CD4-positive, alpha-beta T cell treated with Interleukin-15 for 1 hour (primary cell): ENCODE measurements at places on chromosomes 12 and 14.

DNA sequence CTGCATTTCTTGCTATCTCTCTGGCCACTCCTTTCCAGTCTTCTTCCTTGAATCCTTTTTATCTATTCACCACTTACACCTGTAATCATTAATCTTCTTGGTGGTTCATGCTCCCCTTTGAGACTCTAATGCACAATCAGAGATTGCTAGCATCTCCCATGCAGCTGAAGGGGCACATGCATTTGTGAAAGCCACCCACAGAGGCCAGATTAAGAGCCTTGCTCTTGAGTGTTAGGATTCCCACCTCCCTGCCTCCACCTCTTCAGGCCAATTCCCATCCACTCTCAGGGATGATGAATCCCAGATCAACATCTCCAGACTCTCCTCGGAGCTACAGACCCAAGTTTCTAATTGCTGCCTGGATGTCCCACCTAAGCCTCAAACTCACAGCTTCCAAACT lies 19.4 kb upstream of the KRT18 start:
- no peak for DNase-seq

DNA sequence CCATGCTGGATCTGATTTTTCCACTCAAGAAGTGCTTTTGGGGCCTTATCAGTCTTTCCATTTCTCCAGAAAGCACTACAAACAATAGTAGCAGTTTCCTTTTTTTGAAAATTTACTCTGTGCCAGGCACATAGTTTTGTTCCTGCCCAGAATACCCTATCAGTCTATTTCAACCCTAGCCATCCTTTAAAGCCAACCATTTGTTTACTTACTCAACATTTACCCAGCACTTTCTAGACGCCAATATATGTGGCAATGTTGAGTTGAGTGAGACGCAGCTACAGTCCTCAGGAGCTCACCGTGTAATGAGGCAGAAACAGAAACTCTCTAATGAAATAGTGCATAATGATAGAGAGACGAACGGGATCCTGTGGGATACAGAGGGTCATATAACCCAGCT lies 32.9 kb upstream of the CHST11 start:
- DNase-seq: no peak

GRCh38 chr14:100239211-100239839 lies 381 bp downstream of the YY1 start:
- no peak for DNase-seq

DNA sequence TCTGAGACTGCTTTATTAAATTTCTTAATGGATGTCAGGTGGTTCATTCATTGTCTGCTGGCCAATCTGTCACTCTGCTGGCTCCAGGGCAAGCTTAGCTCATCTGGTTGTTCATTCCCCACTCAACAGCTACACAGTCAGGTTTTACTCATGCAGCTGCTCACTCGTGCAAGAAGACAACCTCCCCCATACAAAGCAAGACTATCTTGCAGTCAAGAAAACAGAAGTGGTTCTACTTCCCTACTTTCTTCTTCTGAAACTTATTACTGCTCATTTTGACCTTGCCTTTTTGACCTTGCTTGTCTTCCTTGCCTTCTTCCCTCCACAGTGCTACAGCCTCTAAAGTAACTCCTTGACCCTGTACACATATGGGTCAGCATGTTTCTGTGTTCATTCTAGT lies 277.9 kb downstream of the SSPN start:
- peak; percentile 43 for DNase-seq

DNA sequence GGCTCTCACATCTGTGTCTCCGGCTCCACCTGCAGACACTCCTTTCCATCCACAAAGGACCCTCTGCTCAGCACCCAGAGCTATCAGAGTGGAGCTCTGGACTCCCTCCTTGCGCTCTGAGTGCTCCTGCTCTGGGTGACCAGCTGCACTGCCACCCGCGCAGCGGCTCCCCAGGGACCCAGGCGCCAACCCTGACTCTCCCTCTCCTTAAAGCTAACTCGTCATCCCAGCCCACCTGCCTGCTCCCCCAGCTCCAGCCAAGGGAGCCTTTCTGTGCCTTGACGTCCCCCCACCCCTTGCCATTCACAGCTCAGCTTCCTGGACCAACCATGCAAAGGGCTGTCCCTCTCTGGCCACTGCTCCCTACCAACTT lies 99.0 kb downstream of the SETD3 start:
- DNase-seq: no peak

DNA sequence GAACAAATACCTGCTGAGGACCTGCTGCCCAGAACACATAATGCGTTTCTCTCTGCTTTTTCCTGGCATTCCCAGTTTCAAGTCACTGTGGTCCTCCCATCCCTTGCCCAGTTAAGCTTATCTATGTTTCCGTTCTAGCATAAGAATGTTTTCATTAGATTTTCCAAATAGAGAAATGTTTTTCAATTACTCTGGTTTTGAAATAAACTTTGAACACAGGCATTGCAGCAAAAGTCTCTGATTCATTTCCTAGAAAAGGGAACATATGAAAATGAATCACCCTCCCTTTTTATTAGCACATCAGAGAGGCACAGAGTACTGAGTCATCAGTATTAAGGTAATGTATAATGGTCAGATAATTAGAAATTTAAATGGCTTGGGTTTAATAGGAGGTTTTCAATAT lies 201.1 kb upstream of the TMEM260 start:
- no peak for DNase-seq

GRCh38 chr14:91573894-91574837 lies 64.1 kb upstream of the PPP4R3A start:
- peak; percentile 75 for DNase-seq

GRCh38 chr14:36462890-36463289 lies 57.1 kb downstream of the NKX2-1 start:
- no peak for DNase-seq

GRCh38 chr14:96002498-96002884 lies 36.7 kb upstream of the C14orf132 start:
- DNase-seq: no peak

GRCh38 chr12:1855241-1855640 lies 34.9 kb downstream of the LRTM2 start:
- no peak for DNase-seq

- no peak for DNase-seq
Observed at GRCh38 chr12:8596561-8596960, 16.1 kb downstream of the AICDA start.

GRCh38 chr14:36512585-36513003 lies 7.4 kb downstream of the NKX2-1 start:
- no peak for DNase-seq

GRCh38 chr12:24705216-24705615 lies 243.7 kb downstream of the BCAT1 start:
- no peak for DNase-seq

DNA sequence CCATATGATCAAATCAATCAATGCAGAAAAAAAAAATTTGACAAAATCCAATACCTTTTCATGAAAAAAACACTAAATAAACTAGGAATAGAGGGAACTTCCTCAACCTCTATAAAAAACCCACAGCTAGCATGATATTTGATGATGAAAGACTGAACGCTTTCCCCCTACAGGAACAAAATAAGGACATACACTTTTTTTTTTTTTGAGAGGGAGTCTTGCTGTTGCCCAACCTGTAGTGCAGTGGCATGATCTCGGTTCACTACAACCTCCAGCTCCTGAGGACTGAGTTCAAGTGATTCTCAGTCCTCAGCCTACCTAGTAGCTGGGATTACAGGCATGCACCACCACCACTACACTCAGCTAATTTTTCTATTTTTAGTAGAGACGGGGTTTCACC lies 17.9 kb upstream of the CAMKK2 start:
- no peak for DNase-seq

- no peak for DNase-seq
Observed at GRCh38 chr12:12563290-12563928, 746 bp upstream of the DUSP16 start.

DNA sequence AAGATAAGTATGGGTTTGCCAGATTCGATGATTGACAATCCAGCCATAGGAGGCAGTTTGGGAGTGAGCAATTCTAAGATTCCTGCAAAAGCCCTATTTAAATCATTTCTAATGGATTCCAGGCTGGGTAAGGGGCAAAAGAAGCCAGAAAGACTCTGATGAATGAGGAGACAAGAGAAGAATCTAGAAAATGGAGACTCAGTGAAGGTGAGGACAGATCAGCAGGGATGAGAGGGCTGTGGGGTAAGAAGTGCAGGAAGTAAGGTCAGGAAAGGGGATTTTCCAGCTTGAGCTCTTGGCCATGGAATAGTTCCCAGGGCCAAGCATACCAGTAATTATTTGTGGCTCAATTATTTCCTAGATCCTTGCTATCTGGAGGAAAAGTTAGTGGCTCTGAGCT lies 87.3 kb downstream of the TMX1 start:
- DNase-seq: no peak

- no peak for DNase-seq
Observed at GRCh38 chr12:39138268-39138667, 232.9 kb upstream of the CPNE8 start.

GRCh38 chr14:103074729-103075367 lies 9.2 kb upstream of the LBHD2 start:
- peak; percentile 41 for DNase-seq

DNA sequence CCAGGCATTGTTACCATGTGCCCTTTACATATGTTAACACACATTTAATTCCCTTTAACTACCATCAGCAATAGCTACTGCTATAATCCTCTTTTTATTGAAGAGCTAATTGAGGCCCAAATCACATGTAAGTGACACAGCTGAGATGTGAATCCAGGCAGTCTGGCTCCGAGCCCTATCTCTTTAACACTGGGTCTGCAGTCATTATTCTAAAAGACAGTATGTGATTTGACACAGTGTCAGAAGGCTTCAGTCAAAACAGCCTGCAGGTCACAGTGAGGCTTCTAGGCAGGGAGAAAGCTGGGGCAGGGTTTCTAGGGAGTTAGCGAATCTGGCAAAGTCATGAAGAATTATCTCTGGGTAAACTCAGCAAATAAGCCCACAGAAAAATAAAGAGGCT lies 148.2 kb downstream of the KIF21A start:
- DNase-seq: no peak

DNA sequence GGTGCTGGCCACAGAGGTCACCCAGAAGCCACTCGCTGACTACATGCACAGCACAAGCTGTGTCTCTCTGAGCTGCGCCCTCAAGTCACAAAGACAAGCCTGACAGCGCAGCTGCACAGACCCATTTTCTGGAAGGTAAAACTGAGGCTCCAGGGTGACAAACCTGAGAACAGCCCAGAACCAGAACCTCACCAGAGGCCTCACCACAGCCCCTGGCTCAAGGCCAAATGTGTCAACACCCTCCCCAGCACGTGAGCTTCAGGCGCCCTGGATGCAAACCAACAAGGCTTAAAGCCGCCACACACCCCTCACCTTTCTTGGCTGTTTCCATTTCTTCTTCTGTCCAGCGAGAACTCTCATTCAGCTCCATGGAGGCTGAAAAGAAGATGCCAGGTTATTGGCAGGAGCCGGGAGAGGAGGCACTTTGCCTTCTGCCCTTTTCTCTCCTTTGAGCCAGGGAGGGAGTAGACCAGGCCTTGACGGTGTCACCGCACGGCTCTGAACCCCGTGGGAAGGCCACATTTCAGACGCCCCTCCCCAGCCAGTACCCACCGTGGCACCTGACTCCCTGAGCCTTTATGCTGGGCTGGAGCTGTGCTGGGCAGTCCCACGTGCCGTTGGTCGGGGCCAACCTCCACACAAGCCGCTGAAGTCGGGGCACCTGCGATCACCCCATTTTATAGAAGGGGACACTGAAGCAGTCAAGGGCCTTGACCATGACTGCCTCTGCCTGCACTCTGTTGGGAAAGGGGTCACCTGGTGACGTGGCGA lies 103.1 kb downstream of the RFLNA start:
- DNase-seq: no peak

DNA sequence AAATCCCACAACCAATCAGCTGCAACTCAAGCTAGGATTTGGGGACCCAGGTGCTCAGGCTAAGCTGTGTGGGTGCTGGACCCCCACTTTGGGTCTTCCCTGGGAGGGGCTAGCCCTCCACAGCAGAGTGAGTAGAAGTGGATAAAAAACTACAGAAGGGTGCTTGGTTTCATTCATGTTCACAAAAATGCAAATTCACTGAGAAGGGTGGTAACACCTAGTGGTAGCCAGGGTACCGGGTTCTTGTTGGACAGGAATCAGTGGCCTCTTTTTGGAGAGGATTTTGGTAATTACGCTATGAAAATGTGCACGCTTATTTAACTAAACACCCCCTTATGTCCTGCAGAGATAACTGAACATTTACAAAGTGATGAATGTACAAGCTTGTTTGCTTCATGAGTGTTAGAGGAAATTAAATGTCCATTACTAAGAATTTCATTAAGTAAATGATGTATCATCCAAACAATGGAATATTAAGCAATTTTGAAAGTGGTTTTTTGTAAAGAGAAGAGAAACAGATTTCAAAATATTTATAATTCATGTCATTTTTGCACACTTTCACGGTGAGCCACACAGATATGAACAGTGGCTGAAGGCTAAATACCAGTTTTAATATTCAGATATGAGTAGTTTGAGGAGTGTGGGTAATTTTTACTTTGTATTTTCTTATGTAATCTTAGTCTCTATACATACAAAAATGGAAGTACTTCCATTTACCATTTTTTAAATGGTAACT lies 78.3 kb downstream of the DDX51 start:
- DNase-seq: no peak
